ENCODE measurements at places on chromosomes 12 and 14.

DNA sequence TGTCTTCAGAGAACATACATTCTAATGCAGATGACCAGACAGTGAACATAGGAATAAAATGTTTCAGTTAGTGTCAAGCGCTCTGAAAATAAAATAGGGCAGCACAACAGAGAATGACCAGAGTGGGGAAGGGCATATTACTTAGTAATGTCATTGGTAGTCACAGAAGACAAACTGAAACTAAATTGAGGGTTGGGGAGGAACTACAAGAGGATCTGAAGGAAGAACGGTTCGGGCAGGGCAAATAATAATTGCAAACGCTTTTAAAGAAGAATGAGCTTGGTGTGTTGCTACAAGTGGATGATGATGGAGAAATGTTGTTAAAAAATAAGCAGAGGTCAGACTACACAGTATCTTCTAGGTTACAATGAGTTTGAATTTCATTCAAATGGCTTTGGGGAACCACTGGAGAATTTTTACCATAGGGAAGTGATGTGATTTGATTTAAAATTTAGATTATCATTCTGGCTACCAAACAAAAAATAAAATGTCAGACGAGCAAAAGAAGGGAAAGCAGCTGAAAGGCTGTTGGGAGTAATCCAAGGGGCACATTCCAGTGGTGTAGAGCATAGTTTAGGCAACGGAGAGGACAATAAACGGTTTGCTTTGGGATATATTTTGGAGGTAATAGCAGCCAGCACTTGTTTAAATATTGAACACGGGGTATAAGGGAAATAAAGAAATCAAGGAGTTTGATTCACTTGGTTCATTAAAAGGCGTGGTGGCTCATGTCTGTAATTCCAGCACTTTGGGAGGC is 56.3 kb upstream of the SLC6A13 start:
- no peak for ATAC-seq

GRCh38 chr14:74324931-74325361 is 22.2 kb upstream of the ABCD4 start:
- ATAC-seq: no peak

GRCh38 chr14:26175658-26176057 is 422.2 kb downstream of the NOVA1 start:
- no peak for ATAC-seq

GRCh38 chr14:48323665-48324064 is 648.3 kb upstream of the MDGA2 start:
- ATAC-seq: no peak

GRCh38 chr12:72390146-72390545 is 118.0 kb downstream of the TRHDE start:
- ATAC-seq: no peak

- peak; percentile 66 for ATAC-seq
Measured at GRCh38 chr12:111812881-111813741, 28.9 kb upstream of the MAPKAPK5 start.

- no peak for ATAC-seq
Measured at GRCh38 chr12:119857041-119857591, 20.0 kb downstream of the CIT start.

- ATAC-seq: no peak
Measured at GRCh38 chr12:111215881-111216280, 153.0 kb downstream of the PHETA1 start.

DNA sequence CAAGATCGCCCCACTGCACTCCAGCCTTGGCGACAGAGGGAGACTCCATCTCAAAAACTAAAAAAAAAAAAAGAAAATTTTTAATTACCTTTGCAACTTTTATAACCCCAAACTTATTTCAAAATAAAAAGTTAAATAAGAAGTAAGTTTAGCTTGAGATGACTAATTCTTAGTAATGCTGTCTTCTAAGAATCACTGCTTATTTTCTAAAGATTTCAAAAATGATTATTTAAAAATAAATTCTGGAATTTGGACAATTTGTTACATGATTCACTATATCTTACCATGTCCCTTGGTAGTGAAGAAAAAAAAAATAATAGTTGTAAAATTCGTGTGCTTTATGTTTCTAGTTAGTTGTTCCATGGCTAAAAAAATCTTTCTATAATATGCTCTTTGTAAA is 11.6 kb upstream of the HECTD1 start:
- no peak for ATAC-seq

GRCh38 chr14:105919458-105920150 is 393.2 kb downstream of the TMEM121 start:
- no peak for ATAC-seq

DNA sequence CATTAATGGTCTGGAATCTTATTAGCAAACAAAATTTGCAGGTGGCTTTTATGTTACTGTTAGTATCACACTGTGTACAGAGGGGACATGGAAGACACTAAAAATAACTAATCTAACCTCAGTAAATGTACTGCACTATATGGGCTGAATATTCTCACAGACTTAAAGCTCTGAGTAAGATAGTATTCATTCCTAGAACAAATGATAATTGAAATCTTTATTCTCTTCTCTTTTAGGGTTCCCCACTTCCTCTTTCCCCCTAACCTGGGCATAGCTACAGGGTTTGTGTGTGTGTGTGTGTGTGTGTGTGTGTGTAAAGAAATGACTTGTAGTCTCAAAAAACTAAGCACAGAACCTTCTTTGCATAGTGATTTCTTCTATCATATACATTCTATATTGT is 21.4 kb upstream of the HECTD1 start:
- ATAC-seq: peak; percentile 48
